ENCODE measurements at places on chromosomes 7 and 10.

DNA sequence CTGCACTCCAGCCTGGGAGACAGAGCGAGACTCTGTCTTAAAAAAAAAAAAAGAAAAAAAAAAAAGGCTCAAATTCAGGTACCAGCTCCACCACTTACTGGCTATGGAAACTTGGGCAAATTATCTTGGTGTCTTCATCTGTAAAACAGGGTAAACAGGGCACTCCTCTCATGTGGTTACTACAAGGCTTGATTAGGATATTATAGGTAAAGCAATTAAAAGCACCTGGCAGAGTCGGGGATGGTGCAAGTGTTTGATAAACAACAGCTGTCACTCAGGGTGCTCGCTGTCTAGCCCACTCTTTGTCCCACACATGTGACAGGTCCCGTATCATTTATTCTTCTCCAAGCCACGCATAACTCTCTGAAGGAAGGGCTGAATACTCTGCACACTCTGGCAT lies 96.9 kb downstream of the SORBS1 start:
- DNase-seq: no peak

DNA sequence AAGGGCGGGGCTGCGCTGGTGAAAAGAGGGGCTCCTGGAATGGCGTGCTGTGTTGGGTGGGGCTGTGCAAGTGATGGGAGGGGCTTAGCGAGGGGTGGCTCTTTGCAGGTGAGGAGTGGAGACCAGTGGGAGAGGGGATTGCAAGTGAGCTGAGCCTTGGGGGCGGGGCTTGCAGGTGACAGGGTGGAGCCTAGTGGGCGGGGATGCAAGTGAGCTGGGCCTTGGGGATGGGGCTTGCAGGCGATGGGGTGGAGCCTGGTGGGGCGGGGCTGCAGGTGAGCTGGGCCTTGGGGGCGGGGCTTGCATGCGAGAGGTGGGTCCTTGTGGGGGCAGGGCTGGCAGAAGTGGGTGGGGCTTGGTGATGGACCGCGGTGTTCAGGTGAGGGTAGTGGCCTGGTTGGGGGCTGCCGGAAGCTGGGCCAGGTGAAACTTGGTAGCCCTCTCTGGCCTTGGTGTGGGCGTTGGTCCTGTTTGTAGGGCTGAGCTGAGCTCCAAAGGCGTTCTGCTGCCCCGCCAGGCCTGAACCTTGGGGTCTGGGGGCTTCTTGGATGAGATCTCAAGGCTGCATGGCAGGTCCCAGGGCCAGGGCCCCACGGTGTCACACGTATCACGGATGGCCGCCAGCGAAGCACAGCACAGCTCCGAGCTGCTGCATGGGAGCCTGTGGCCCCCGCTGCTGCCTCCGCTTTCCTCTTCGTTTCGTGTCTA lies 743 bp upstream of the PITRM1 start:
- no peak for DNase-seq

DNA sequence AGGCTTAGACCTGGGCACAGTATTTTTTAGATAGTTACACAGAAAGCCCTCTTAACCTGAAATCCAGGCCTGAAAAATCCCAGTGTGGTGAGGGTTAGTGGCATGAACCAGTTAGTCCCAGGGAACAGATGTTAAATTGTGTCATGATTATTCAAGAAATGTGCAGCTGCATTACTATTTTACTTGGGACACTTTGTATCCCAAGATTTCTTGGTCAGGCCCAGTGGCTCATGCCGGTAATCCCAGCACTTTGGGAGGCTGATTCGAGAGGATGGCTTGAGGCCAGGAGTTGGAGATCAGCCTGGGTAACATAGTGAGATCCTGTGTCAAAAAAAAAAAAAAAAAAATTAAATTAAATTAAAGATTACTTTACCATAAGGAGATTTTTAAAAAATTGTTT lies 36.0 kb upstream of the OTUD1 start:
- no peak for DNase-seq

GRCh38 chr10:8245131-8245813 lies 190.8 kb downstream of the GATA3 start:
- no peak for DNase-seq

DNA sequence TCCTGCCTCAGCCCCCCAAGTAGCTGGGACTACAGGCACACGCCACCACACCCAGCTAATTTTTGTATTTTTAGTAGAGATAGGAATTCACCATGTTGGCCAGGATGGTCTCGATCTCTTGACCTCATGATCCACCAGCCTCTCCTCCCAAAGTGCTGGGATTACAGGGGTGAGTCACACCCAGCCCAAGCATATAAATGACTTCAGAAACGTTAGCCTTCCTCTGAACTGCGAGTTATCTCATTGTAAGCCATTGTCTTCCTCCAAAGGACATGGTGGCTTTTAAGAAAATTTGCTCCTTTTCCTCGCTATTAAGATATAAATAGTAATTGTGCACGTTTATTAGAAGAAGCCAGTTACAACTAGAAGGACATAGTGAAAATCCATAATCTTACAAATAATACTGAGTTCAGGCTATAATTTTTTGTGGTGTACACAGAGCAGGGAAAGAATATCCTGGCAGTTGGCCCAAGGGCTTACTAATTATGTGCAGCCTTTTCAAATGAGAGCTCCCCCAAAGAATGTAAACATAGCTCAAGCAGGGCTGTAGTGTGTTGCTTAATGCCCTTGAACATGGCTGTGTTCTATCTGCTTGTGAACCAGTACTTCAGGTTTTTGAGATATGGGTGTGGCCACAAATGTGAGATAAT lies 495.8 kb downstream of the PARD3 start:
- no peak for DNase-seq

DNA sequence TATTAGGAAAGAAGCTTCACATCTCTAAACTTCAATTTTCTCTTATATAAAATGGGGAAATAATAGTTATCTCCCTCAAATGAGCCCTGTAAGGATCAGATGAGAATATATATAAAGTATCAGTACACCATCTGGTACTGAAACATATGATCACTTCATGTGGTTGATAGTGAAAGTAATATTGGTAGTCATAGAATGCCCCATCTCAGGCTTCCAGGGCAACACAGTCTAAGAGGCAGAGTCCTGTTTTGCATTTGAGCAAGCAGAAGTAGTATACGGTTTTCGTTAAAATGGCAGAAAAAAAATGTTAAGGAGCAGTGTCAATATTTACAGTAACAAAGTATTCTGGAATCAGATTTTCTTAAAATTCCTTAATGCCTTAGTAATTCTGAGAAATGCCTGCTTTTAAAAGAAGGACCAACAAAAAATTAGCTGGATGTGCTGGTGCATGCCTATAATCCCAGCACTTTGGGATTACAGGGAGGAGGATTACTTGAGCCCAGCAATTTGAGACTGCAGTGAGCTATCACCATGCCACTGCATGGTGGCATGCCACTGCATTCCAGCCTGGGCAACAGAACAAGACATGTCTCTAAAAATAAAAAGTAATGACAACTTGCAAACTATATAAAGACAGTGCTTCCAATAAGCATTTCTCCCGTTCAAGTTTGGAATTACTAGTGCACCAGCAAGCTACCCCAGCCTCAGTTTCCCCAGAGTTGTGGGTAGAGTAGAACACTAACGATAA lies 19.8 kb downstream of the KBTBD2 start:
- DNase-seq: no peak

- DNase-seq: no peak
These were observed 76.9 kb upstream of the KMT2C start for GRCh38 chr7:152512706-152513105.

DNA sequence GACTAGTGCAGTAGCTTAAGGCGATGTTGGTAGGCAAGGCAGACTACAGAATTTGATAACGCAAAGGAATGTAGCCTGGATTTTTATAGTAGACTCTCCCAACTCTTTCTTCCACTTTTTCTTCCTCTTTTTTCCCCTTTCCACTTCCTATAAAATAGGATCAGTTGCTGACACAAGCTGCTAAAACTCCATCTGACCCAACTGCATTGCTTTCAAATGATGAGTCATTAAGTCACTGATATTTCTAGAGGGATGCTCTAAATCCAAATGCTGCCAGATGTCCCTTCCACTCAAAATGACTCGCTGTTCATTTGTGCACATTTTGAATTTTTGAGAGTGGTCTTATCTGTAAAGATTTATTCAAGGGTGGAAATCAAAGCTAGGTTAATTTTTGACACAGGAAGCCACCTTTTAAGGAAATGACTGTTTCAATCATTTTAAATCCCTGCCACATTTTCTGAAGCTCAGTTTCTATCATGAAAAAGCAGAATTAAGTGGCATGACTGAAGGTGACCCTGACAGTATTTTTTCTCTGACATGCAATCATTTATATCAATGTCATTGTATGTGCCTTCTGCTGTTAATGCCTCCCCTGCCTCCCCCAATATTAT lies 25.8 kb upstream of the SFMBT2 start:
- no peak for DNase-seq
